ENCODE measurements at places on chromosomes 6 and 20.

DNA sequence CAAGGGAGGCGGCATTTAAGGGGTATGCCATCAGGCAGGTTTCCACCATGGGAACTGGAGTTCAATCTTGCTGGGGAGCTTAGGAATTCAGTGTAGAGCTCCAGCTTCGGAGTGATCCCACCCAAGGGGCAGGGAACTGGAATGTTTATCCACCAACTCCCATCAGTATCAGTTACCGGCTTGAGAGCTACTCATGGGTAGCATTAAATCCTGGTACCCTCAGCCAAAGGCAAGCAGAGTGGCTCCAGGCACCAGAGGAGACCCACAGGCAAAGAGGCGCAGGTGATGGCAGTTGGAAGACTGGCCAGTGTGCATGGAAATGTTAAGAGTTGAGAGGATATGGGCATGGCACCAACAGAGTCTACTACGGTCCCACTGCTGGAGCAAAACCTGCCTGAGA, 14.1 kb downstream of the EDEM2 start:
- no peak for DNase-seq

GRCh38 chr20:32249030-32249738, 28.3 kb upstream of the KIF3B start:
- DNase-seq: peak; percentile 81

DNA sequence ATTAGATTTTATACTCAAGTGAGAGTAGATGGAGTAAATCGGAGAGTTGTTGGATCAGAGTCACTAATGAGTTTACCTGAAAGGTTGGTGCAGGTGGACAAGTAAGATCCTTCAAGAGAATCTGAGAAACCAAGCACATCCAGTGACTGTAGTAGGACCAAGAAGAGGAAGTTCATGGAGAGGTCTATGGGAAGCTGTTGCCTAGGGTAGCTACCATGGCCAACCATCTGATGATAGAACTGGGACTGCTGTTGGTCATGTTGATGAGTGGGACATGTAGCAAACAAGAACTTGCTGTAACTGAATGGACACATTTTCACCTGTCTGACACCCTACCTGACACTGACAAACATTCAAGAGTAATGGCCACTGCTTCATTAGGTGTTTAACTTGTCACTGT, 11.3 kb upstream of the ADGB start:
- no peak for DNase-seq

- DNase-seq: no peak
Measured at GRCh38 chr6:9398071-9398766, 962.9 kb upstream of the SLC35B3 start.

- peak; percentile 75 for DNase-seq
Measured at GRCh38 chr6:131368198-131368911, 204.7 kb upstream of the ARG1 start.

GRCh38 chr6:37314487-37315156, 39.2 kb upstream of the RNF8 start:
- peak; percentile 96 for DNase-seq
